ENCODE measurements at places on chromosomes 7 and 10.

- no peak for DNase-seq
Observed at GRCh38 chr7:69078997-69079769, 519.1 kb upstream of the AUTS2 start.

DNA sequence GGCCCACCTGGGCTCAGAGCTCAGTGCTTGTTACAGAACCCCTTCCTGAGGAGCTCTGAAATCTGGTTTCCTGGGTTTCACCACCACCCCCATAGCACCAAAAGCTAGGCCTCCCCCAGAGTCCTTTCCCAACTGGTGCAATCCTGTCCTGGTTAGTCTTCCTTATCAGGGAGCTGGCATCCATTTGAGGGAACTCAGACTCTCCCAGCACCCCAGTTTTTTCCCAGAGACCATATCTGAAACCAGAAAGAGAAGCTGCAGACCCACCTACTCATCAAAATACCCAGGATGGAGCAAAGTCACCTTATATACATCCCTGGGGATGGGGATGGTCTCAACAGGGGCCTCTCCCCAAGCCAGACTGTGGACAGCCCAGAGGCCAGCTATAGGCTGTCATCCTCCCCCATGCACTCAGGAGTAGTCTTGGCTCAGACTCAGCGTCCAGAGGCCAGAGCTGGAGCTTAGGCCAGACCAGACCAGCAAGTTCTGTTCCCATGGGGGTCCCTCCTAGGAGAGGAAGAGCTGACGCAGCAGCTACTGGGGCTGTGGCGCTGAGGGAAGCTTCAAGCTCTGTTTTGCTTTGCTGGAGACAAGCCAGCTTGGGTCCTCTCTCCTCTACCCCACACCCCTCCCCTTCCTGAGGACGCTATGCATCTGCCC, 3.0 kb downstream of the TBATA start:
- no peak for DNase-seq

DNA sequence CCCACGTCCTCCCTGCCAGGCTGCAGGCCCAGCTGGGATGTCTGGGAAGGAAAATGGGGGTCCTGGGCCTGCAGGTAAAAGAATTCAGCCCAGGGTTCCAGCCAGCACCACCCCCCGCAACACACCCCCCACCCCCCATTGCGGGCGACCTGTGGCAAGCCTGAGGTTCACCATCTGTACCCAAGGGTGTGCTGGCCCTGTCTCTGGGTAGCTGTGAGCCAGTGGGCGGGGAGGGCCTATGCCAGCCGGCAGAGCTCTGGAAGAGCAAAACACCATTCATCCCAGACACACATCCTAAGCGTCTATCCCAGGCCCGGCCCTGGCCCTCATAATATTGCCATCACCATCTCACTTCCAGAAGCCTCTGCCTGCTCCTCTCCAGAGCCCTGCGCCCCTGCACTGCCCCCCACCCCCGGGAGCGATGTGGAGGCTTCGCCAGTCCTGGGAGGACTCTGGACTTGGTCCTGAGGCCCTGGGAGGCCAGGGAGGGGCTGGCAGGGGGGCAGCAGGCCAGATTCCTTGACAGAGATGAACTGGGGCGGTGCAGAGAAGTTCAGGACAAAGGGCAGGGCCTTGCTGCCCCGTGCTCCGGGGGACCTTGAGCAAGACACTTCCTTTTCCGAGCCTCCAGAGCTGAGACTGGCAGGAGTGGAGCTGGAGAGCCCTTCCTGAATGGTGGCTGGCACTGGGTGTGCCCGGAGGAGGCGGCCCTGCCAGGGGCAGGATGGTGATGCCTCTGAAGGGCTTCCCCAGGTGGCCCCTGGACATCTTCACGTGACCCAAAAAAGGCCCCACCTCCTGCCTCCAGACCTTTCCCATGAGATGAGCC, 8.7 kb upstream of the TTYH3 start:
- DNase-seq: no peak

- DNase-seq: no peak
Observed at GRCh38 chr10:15558136-15558535, 161.6 kb downstream of the ITGA8 start.

DNA sequence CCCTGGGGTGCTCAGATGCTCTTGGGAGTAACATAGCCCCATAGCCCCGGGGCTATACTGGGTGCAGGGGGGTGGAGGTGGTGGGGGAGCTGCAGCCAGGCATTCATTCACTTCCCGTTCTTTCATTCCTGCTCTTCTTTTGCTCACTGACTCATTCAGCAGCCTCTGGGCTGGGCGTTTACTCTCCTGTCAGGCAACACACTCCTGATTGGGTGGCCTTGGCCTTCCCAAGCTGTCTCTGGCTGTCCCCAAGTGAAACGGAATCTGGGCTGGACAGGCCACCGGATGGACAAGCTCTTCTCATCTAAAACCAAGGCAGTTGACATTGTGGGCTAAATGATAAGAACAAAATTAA, 34.6 kb downstream of the CHST3 start:
- no peak for DNase-seq

DNA sequence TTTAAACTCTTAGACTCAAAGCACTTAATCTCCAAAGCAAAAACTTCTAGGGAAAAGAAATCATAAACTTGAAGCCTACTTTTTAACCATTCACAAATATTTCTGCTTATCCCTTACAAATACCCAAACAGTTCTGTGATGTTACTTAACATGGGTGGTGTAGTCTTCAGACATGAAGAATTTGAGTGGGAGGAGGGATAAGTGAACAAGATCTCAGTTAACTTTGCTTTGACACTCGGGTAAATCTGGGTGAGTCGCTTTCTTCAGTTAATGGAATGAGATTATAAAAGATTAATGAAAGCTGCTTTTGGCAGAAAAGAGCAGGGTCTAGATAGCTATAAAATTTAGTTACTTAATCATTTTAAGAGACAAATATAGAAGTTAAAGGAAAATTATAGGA, 47.5 kb downstream of the RNF133 start:
- DNase-seq: no peak

DNA sequence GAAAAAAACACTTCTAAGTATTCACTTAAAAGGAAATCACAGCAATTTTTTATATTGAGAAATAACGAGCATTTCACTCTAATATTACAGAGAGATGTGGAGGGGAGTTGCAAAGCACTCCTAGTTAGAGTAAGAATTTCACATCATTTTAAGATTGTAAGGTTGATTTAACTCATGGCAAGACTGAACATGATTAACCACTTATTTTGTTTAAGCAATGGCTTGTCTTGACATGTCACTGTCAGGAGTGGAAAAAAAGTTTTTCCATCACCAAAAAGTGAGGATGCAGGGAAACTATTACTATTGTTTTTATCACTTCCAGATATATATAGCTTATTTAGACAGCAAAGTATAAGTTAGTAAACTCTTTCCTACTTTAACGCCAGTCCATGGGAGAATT, 27.1 kb downstream of the CD36 start:
- DNase-seq: no peak

- DNase-seq: no peak
Observed at GRCh38 chr10:116105264-116105663, 167.7 kb downstream of the GFRA1 start.

DNA sequence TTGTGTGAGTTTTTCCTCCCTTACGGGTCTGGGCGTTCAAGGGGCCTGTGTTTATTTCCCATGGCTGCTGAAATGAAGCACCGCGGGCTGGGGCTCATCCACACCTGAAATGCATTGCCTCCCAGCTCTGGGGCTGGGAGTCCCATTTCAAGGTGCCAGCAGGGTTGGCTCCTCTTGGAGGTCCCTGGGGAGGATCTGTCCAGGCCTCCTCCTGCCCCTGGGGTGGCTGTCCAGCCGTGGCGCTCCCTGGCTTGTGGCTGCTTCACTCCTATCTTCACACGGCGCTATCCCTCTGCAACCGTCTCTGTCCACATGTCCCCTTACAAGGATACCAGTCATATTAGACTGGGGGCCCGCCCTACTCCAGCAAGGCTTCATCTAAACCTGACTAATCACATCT, 41.1 kb upstream of the CNPY1 start:
- no peak for DNase-seq

DNA sequence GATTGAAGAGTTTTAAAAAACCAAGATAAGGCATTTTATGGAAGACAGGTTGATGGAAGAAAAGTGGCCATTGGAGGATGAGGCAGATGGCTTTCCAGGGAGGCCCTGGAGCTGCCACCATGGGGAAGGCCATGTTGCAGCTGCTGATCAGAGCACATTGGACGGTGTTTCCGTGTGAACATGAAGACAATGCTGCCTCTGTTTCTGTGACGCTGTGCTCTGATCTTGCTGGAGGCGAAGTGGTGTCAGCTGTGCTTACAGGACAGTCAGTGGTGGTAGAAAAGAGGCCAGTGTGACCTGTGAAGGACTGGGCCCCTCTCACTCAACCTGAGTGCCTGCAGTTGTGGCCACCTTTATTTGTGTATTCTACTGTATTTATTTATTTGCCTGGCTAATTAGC, 132.9 kb downstream of the FAM204A start:
- DNase-seq: no peak

- DNase-seq: no peak
Observed at GRCh38 chr10:31975157-31975765, 46.6 kb upstream of the ARHGAP12 start.

DNA sequence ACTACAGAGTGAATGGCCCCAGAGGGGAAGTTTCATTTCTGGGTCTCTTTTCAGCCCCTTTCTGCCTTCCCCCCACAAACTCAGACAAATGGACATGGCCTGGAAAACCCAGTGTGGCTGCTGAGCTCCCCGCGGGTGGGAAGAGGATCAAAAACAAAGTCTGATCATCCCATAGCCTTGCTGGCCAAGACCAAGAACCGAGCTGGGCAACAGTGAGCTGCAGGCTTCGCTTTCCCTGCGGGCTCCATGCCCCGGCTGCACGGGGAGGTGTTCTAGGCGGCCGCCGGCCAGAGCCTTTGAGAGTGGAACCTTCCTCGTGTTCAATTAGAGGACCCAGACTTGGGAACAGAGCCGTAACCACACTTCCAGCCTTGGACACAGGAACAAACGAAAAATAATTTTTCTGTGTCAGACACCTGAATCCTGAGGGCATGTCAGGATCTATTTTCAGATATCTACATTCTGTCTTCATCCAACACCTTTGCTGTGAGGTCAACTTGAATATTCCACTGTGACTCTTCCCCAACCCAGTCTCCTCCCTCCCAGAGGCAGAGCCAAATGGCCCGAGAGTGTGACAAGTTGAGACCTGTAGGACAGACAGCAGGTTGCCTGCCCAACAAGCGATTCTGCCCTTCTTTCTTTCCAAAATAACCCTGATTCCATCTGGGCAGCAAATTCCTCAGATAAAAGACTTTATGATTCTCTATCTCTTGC, 26.0 kb downstream of the WDR86 start:
- no peak for DNase-seq

GRCh38 chr10:132437541-132437950, 40.5 kb downstream of the PWWP2B start:
- DNase-seq: no peak

DNA sequence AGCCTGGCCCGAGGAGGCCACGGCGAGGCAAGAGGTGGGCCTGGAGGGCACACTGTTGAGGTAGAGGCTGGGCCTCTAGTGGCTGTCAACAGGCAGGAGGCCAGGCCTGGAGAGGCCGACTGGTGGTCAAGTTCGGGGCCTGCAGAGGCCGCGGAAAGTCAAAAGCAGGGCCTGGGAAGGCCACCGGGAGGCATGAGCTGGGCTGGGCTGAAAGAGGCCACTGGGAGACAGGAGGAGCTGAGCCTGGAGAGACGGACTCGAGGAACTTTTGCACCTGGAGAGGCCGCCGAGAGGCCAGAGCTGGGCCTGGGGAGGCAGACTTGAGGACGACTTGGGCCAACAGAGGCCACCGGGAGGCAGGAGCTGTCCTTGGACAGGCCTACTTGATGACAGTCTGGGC, 321.2 kb downstream of the ZNF479 start:
- no peak for DNase-seq

GRCh38 chr10:113385021-113385999, 167.5 kb upstream of the HABP2 start:
- DNase-seq: peak; percentile 7

- no peak for DNase-seq
Observed at GRCh38 chr7:4689668-4690067, 7.6 kb downstream of the FOXK1 start.

Measured in NCI-H774 (cell line).